AG04450 (cell line): ENCODE measurements at places on chromosomes 2 and 18.

GRCh38 chr18:9569178-9569577 is 45.2 kb downstream of the PPP4R1 start:
- no peak for DNase-seq

DNA sequence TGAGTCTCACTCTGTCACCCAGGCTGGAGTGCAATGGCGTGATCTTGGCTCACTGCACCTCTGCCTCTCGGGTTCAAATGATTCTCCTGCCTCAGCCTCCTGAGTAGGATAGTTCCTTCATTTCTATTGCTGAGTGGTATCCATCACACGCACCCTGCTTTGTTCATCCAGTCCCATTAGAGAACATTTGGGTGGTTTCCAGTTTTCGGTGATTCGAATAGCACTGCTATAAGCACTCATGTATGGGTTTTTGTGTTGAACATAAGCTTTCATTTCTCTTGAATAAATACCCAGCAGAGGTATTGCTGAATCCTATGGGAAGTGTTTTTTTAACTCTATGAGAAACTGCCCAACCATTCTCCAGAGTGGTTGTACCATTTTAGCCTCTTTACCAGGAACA is 147.3 kb downstream of the DDX1 start:
- no peak for DNase-seq

DNA sequence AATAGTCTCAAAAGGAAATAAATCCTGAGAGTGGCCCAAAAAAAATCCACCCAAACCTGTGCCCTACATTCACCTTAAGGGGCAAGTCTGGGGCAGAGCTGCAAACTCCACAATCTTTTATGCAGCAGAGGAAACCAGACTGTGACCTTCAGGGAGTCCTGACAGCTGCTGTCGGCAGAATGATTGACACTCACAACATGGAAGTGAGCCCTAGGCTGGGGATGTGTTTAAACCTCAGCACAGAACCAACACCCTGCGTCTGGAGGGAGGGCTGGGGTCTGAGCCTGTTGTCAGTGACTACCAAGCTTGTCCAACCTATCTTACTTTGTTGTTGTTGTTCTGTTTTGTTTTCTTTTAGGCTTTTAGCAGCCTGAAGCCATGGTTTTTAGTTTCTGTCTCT is 39.6 kb downstream of the CRACDL start:
- DNase-seq: no peak

GRCh38 chr2:121558329-121558728 is 27.6 kb downstream of the RNU4ATAC start:
- DNase-seq: no peak

DNA sequence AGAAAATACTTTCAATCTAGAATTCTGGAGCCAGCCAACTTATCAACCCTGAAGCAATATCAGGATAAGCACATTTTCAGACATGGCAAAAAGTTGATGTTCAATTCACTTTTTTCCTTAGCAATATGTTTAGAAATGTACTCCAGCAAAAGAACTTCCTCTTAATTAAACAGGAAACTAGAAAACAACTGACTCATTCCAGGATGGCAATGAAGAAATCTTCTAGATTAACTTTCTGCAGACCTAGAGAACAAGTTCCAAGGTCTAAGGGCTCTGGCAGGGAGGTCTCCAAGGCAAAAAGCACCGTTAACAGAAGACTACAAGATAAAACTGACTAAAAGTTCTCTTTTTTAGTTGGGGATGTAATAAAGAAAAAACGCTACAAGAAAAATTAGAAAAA is 69.2 kb upstream of the VWC2L start:
- DNase-seq: no peak

DNA sequence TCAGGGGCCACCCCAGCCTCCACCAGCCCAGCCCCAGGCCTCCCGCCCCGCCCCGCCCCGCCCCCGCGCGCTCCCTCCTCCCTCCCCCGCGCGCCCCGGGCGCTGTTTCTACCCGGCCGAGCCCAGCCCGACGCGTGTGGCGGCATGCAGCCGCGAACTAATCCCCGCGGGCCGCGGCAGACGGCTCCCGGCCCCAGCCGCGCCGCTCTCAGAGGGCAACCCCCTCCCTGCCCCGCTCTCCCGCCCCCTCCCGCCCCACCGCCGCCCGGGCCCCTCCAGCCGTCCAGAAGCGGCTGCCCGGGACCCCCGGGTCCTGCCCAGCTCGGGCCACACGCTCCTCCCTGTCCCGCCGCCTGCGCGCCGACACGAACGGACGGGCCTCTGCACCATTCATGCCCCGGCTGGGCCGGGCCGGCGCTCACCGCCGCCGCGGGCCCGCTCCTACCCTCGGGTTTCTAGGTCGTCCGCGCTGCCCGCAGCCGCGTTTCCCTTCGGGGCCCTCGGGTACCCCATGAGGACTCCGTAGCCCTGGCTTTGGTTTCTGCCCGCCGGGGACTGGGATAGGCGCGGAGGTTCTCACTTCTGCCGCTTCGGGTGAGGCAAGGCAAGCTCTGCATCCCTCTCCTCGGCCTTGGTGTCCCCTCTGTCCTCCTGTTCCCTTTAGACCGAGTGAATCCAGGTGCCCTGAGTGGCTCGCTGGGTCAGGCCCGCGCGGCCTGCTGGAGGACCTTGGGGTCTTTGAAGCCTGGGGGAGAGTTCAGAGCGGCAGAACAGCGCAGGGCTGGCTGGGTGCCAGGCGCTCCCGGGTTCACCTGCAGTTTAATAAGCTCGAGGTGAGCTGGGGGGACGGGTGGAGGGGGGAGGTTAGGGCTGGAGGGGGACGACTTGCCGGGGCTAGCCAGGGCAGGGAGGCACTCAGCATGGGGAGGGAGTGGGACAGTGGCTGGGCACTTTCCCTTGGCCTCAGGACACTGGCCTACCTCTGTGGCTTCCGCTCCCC is 3.1 kb downstream of the WNT10A start:
- no peak for DNase-seq
